NB4 (cell line): ENCODE measurements at places on chromosomes 1 and 21.

DNA sequence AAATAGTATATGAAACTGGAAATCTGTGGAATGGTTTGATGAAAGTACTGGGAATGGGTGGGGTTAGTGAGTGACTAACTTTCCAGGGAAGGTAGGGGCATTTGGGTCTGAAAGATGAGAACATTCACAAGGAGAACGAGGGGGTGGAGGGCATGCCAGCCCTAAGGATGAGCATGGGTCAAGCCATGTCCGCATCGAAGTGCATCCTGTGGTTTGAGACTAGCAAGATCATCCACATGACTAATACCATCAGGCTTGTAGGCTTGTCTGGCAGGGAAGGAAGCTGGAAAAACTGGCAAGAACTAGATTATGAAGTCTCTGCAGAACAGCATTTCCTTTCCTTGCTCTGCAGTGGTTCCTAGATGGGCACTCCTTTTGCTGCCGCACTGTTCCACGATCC lies 70.4 kb upstream of the UBE2U start:
- no peak for DNase-seq

- no peak for DNase-seq
These were observed 89.3 kb downstream of the VAV3 start for GRCh38 chr1:107875689-107876088.

GRCh38 chr1:110412576-110412975 lies 5.1 kb upstream of the LAMTOR5 start:
- DNase-seq = peak; percentile 76

- no peak for DNase-seq
These were observed 392 bp downstream of the GSTM2 start for GRCh38 chr1:109668123-109668775.

- DNase-seq = peak; percentile 63
These were observed 23.4 kb downstream of the CSF1 start for GRCh38 chr1:109933856-109934711.

- DNase-seq = no peak
These were observed 36.4 kb downstream of the DNM3 start for GRCh38 chr1:171877701-171878100.

GRCh38 chr1:32761253-32761877 lies 55.8 kb downstream of the YARS1 start:
- DNase-seq = no peak

- DNase-seq = no peak
These were observed 273.4 kb downstream of the PCP4 start for GRCh38 chr21:40140675-40141074.

GRCh38 chr1:156752843-156753482 lies 1.5 kb upstream of the HDGF start:
- peak; percentile 44 for DNase-seq

DNA sequence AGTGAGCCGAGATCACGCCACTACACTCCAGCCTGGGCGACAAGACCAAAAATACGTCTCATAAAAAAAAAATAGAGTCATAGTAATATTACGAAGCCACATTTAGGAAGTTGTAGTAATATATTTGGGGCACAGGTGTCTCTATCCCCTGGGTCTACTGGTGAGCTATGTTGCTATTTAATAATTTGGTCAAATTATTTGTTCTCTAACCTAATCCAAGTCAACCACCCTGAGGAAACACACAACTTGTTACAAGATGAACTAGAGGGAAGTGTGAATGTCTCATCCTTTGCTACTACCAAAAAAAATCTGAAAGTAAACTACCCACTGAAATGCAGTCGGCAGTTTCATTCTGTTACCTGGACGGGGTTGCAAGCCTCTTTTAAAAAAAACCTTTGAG lies 35.3 kb downstream of the RGS8 start:
- DNase-seq = no peak

DNA sequence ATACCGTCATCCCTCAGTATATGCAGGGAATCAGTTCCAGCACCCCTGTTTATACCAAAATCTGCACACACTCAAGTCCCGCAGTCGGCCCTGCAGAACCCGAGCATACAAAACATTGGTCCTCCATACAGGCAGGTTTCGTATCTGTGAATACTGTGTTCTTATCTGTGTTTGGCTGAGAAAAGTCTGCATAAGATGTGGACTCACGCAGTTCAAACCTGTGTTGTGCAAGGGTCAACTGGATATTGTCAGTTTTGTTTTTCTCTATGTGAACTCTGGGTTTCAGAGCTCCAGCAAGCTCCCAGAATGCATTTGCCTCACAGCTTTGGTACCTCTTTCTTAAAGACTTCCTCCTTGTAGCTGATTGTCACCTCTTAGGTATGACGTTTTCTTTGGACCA lies 100.6 kb downstream of the NR5A2 start:
- no peak for DNase-seq

- no peak for DNase-seq
These were observed 133.4 kb downstream of the GREM2 start for GRCh38 chr1:240478536-240478935.

DNA sequence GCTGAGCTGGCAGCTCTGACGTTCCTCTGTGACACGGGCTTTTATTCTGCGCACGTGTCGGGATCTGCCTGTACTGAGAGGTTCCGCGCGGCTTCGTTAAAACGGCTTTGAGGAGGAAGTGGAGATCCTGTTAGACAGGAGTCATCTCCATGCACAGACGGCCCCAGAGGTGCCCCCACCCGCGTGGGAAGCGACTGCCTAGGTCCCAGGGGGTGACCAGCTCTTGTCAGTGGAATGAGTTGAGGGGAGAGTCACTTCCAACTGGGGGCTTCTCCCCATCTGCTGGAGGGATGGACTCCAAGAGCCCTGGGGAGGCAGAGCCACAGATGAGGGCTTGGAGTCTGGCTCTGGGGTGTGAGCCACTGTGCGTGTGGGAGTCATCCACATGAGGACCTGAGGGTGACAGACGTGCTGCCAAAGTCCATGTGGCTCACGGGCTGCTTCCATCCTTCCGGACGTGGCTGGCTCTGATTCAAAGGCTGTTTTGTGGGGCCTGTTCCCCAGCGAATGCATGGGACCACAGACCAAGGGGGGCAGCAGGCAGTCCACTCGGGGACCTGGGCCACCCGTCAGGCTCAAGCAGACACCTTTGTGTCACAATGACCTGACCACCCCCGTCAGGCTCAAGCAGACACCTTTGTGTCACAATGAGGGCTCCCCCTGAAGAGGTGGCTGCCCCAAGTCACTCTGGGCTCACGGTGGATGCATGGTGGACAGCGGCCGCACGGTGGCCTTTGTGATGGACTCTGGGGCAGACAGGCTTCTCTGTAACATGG lies 26.8 kb downstream of the PTTG1IP start:
- DNase-seq = peak; percentile 90

- no peak for DNase-seq
These were observed 30.7 kb upstream of the IGSF3 start for GRCh38 chr1:116698244-116698595.

GRCh38 chr1:109020693-109021257 lies 21.1 kb downstream of the WDR47 start:
- no peak for DNase-seq

DNA sequence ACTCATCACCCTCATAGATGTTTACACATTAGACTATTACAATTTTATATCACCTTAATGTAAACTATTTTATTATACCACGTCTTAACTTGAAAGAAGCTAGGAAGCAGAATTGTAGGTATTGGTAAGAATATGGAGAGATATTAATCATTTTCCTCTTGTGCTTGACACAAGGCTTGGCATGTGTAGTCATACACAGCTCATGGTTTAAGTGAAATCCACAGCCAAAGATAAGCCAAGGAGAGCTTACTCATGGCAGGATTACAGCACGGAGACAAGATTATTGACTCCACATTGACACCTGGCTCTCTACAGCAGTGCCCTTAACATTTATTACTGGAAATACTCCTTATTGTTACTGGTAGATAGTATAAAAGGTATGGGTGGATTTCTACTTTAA lies 68.4 kb upstream of the ADGRL4 start:
- no peak for DNase-seq

DNA sequence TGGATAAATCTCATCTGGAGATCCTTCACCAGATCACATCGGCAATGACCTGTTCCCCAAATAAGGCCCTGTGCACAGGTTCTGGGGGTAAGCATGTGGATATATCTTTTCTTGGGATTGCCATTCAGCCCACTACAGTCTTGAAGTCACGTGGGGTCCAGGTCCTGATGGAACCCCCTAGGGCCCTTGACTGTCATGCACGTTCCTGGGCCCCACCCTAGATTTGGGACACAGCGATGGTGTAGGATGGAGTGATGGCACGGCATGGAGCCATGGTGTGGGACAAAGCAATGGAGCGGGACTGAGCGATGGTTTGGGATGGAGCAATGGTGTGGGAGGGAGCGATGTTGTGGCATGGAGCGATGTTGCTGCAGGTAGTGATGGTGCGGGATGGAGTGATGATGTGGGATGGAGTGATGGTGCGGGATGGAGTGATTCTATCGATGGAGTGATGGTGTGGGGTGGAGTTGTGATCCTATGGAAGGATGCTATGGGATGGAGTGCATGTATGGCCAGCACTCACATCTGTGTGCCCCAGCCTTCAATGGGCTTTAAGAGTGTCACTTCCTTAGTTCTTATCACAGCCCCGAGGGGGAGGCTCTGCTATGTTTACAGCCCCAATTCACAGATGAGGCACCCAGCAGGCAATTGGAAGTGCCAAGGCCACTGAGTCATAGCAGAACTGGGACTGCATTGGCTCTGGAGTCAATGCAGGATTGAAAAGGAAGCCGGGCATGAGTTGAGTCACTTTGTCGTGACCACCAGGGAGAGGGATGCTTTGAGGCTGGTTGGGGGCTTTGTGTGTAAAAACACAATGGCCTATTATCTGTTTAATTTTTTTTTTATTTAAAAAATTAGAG lies 97.0 kb upstream of the C1orf174 start:
- DNase-seq = no peak

DNA sequence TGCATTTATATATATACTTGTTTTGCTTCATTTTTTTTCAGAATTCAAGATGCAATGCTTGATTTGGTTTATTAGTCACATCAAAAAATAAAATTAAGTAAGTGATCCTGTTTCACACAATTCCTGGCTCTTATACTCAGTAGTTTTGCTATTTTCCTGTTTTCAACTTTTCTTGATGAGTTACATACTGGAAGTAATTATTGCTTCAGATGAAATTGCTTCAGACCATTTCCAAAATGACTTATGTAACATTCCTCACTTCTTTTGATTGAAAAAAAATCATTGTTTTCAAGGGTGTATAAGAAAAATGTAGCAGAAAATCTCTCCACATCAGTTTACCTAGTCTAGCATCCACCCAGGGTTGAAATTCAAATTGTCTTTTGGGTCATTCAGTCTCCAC lies 65.0 kb downstream of the RGS2 start:
- no peak for DNase-seq

DNA sequence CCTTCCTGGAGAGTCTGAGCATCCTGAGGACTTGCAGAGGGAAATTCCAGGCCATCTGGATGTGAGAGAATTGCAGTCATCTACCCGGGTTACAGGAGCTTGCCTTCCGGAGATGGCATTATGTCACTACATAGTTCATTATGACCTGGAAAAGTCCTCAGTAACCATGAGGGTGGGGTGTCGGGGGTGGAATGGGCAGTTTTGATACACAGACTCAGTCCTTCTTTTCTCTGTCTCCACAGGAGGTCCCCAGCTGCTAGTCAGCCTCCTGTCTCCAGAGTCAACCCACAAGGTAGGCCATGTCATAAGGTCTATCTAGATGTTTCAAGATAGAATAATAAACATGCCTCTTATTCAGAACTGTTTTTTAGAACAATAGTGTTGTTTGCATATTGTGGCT lies 268.2 kb upstream of the SGIP1 start:
- DNase-seq = no peak

DNA sequence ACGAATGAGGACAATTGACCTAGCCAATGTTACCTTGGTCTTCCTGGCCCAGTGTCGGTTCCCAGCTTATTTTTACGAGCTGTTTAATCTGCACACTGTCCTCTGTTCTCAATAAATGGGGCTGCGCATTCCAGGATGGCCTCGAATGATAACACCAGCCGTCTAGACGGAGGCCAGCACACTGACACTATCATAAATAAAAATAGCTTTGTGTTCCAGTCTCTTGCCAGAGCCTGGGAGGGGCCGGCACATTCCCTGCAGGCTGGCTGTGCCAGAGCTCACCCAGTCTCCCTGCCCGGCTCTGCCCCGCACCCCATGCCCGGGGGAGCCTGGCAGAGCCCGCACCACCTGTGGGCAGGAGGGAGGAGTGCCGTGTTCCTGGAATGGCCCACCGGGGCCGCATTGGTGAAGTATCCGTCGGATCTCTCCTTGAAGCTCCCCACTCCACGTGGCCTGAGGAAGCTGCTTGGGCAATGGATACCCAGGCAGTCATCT lies 92.1 kb downstream of the SPSB1 start:
- no peak for DNase-seq

- DNase-seq = no peak
These were observed 38.7 kb downstream of the CACHD1 start for GRCh38 chr1:64508629-64509028.

DNA sequence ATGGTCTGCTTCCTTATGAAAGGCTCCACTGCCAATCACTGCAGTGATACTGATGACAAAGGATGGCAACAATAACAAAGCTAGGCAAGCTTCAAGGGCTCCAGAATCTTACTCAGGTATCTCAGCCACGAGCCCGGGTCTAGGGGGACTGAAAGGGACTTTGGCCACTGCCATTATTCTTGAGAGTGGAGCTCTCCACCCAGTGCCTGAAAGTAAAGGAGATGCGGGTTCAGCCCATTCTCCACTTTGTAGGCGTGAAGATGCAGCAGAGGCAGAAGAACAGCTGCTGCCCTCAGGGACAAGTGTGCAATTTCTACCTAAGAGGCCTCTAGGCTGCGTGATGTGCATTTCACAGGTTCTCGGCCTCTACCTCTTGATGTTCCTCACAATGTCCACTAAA lies 31.4 kb upstream of the SLAMF9 start:
- no peak for DNase-seq

DNA sequence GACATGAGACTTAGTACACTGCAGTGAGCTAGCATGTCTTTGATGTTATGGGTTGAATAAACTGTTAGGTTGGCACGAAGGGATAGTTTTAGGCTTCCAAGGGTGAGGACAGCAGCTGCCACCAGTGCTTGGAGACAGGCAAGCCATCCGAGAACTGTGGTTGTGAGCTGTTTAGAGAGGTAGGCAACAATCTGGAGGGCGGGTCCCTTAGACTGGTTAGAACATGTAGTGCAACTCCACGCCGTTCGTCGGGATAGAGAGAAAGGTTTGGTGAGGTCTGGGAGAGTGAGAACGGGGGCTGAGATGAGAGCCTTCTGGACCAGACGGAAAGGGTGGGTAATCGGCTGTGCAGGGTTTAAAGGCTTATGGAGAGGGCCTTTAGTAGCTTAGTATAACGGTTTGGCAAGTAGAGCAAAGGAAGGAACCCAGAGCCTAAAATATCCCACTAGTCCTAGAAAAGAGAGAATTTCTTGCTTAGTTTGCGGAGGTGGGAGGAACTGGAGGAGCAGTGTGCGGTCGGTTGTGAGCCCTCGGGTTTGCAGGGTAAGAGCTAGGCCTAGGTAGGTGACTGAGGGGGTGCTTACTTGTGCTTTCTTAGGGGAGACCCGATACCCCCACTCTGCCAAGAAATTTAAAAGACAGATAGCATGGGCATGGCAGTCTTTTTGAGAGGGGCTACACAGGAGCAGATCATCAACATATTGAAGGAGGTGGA lies 72.8 kb downstream of the CNST start:
- DNase-seq = no peak
